ENCODE measurements at places on chromosomes 5 and 9. TPM values are rescaled to one million over a fixed set of nuclear protein-coding genes. Genes with fewer than 3 reads are reported as not detected.

DNA sequence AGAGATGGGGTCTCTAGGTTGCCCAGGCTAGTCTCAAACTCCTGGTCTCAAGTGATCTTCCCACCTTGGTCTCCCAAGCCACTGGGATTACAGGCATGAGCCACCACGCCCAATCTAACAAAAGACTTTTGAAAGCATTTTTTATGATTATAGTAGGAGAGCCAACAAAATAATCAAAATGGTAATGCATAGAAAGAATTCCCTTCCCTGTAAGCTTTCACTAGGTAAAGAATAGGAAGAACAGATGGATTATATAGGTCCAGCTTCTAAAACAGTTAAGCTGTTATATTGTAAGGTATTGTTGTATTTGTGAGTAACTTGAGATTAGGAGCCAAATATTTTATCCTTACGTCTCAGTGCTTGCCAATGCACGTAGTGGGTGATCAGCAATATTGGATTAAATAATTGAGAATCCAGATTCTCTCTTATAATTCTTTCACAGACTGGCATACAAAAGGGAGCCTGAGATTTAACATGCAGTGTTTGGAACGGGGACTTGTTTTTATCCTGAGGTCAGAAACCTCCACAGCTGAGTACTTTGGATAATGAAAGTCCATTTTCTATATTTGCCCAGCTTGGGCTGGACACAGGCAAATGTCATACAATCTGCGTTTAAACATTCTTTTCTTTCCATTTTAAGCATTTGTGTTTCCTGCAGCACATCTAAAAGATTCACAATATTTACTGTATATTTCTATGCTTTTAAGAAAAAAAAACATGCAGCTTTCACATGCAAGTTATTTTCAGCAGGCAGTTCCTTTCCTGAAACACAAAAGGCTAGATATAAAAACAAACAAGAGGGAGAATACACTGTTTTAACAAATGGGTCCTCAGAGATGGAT lies 238.4 kb downstream of the ARRDC3 start:
- no peaks in the 10 kb centered on the region for H3K27me3 ChIP-seq
- no peak overlapping the region for H3K4me3 ChIP-seq
- no peaks in the 10 kb centered on the region for H3K36me3 ChIP-seq
- H3K4me1 ChIP-seq = peaks cover 3% of the 10 kb centered on the region
- H3K27ac ChIP-seq = no peak overlapping the region

DNA sequence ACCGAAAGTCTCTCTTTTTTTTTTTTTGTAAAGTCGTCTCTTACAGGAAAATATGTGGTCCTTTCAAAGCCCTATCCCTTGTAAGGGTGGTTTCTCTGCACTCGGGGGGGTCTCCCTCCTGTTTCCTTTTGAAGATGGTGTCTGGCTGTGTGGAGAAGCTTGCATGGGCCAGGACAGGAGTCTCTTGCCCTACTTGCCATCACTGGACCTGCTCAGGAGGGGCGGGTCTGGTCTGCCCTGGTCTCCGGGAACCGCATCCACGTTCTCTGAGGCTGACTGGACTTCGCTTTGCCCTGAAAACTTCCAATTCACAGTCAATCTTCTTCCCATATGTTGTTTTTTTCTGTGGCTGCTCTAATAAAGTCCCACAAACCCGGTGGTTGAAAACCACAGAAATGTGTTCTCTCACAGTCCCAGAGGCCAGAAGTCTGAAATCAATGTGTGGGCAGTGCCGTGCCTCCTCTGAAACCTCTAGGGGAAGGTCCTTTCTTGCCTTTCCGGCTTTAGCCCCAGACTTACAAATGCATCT lies 92.9 kb upstream of the IER5L start:
- DNase-seq = no peak
- no peaks in the 10 kb centered on the region for H3K36me3 ChIP-seq
- H3K4me3 ChIP-seq = no peak overlapping the region
- no peak overlapping the region for H3K27ac ChIP-seq
- H3K27me3 ChIP-seq = no peaks in the 10 kb centered on the region

GRCh38 chr9:77440057-77440456 lies 208.1 kb downstream of the GNA14 start:
- H3K27me3 ChIP-seq = no peaks in the 10 kb centered on the region
- no peaks in the 10 kb centered on the region for H3K4me1 ChIP-seq
- H3K36me3 ChIP-seq = no peaks in the 10 kb centered on the region
- H3K27ac ChIP-seq = no peak overlapping the region

- H3K36me3 ChIP-seq = no peaks in the 10 kb centered on the region
- DNase-seq = no peak
- H3K27me3 ChIP-seq = no peaks in the 10 kb centered on the region
- H3K27ac ChIP-seq = no peak overlapping the region
Observed at GRCh38 chr9:110291921-110292557, 35.7 kb upstream of the TXN start.

DNA sequence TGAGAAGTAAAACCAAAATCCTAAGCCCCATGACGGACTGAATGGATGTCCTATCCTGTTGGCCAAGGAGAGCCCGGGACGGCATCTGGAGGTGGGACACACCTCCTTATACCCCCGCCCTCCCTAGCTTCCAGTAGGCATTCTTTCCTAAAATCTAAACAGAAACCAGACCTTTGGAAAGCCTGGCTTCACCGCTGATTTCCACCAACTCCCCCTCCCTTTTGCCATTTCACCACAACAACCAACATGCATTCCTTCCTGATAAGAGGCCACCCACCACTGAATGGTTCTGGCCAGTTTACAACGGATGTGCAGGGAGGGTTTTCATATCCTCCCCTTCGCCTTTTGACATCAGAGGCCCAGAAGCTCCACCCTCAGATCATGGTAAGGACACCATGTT lies 9.2 kb upstream of the RARS1 start:
- DNase-seq = no peak
- H3K27me3 ChIP-seq = no peaks in the 10 kb centered on the region
- no peak overlapping the region for H3K27ac ChIP-seq
- peaks cover 1% of the 10 kb centered on the region for H3K36me3 ChIP-seq
- no peak overlapping the region for H3K4me3 ChIP-seq

- H3K4me1 ChIP-seq = peaks cover 77% of the 10 kb centered on the region
- peaks cover 30% of the 10 kb centered on the region for H3K36me3 ChIP-seq
- H3K4me3 ChIP-seq = no peak overlapping the region
- no peak for DNase-seq
Observed at GRCh38 chr5:124650147-124650561, 96.3 kb downstream of the ZNF608 start.

- H3K4me3 ChIP-seq = no peak overlapping the region
- no peak for DNase-seq
- H3K27me3 ChIP-seq = no peaks in the 10 kb centered on the region
- H3K4me1 ChIP-seq = no peaks in the 10 kb centered on the region
- H3K36me3 ChIP-seq = no peaks in the 10 kb centered on the region
Observed at GRCh38 chr5:112257005-112257404, 162.1 kb downstream of the EPB41L4A start.

GRCh38 chr9:16154521-16155078 lies 601.8 kb downstream of the CCDC171 start:
- peak; percentile 55 for DNase-seq
- peaks cover 8% of the 10 kb centered on the region for H3K27me3 ChIP-seq
- H3K36me3 ChIP-seq = no peaks in the 10 kb centered on the region
- peaks cover 4% of the 10 kb centered on the region for H3K4me1 ChIP-seq
- H3K27ac ChIP-seq = no peak overlapping the region

DNA sequence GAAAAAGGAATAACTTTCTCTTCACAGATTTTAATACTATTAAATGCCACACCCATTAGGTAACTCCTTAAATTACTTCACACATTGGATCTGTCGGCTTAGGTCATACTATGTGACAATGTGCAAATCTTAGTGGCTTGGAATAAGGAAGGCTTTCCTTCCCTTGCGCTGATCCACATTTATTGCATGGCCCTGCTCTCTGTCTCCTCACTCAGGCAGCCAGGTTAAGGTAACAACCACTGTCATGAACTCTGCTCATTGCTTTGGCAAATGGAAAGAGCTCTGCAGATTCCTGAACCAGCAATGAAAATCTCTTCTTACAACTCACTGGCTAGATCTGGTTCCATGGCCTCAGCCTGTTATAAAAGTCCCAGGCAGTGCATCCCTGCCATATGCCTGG lies 121.9 kb upstream of the NFIB start:
- no peak overlapping the region for H3K4me3 ChIP-seq
- no peaks in the 10 kb centered on the region for H3K36me3 ChIP-seq
- DNase-seq = no peak
- H3K27me3 ChIP-seq = no peaks in the 10 kb centered on the region
- no peaks in the 10 kb centered on the region for H3K4me1 ChIP-seq
- H3K27ac ChIP-seq = no peak overlapping the region

DNA sequence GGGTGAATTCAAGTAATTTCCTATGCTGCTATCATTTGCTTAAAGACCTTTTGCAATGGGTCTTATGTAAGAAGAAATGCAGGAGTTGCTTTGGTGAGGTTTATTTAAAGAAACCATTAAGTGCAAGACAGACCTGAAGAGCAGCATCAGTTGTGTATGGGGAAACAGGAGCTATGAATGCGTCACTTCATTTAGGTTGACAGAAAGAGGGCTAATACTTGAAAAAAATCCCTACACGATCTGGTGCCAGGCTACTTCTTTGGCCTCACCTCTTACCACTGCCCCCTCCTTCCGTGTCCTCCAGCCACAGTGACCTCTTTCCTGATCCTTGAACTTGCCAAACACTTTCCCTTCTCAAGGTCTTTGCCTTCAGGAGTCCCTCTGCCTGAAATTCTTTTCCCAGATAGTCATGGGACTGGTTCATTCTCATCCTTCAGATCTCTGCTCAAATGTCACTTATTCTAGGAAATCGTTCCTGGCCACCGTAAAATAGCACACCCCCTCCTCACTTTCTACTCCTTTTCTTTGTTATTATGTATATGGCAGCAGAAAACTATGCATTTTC lies 1.4 kb upstream of the JAK2 start:
- H3K36me3 ChIP-seq = no peaks in the 10 kb centered on the region
- peak overlapping the region; percentile 97 for H3K27ac ChIP-seq
- DNase-seq = no peak
- no peaks in the 10 kb centered on the region for H3K27me3 ChIP-seq
- peaks cover 14% of the 10 kb centered on the region for H3K4me1 ChIP-seq

- H3K4me1 ChIP-seq = no peaks in the 10 kb centered on the region
- no peak for DNase-seq
- H3K27me3 ChIP-seq = no peaks in the 10 kb centered on the region
- peaks cover 20% of the 10 kb centered on the region for H3K36me3 ChIP-seq
- H3K4me3 ChIP-seq = no peak overlapping the region
Observed at GRCh38 chr5:173119719-173120118, 24.6 kb upstream of the BNIP1 start.

- peak; percentile 5 for DNase-seq
- no peaks in the 10 kb centered on the region for H3K4me1 ChIP-seq
- no peak overlapping the region for H3K27ac ChIP-seq
- H3K36me3 ChIP-seq = no peaks in the 10 kb centered on the region
- H3K27me3 ChIP-seq = no peaks in the 10 kb centered on the region
- no peak overlapping the region for H3K4me3 ChIP-seq
Observed at GRCh38 chr5:30401479-30402058, 791.9 kb upstream of the CDH6 start.

Gene SIT1
- polyA plus RNA-seq = 0.78 TPM

Gene TSLP
- polyA plus RNA-seq = 0.19 TPM

Gene ENHO
- polyA plus RNA-seq = 10.6 TPM

Gene PCDH12
- polyA plus RNA-seq = 6.2 TPM

Gene PCA3
- polyA plus RNA-seq = 0.97 TPM

Gene PCDHB6
- 0.96 TPM for polyA plus RNA-seq

Data from large intestine (tissue), 12 donors.